Femur (tissue), 1 donor: ENCODE measurements at places on chromosomes 1 and 21.

GRCh38 chr1:54421101-54421504 is 14.9 kb upstream of the SSBP3 start:
- no peak for DNase-seq

DNA sequence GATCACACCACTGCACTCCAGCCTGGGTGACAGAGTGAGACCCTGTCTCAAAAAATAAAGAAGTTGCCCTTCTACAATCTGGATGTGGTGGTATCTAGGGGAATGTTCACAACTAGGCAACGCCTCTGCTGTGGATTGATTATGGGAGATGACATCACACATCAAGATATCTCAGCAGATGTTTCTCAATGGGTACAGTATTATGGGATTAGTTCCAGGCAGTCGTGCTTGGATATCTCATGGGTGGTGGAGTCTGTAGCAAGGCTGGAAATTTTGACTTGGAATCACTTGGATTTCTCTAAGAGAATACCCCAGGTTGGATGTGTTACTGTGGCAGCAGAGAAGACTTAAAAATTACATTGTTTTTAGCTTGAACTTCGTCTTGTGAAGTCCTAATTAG is 7.7 kb downstream of the IFNAR2 start:
- no peak for DNase-seq

DNA sequence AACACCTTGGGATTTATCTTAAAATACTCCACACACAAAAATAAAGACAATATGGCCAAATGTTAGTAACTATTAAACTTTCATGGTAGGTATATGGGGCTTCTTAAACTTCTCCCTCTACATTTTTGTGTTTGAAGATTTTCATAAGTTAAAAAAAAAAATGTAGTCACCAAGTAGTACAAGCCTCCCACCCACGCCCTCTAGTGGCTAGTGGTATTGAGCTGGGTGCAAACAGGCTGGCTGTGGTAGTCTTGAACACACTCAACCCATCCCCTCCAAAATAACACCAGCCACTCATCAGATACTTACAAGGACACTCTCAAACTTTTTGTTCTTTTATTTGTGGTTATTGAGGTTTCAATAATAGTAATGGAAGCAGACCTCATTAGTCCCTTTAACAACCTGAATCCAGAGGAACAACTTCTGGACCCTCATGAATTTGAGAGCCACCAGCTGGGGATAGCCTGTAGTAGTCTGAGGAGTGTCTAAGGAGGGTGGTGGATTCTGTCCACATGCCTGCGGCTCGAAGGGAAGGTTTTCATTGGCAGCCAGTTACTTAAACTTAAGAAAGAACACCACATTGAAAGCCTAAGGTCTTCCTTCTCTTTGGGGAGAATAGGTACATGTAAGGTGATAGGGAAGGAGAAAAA is 15.6 kb downstream of the RD3 start:
- peak; percentile 65 for DNase-seq

DNA sequence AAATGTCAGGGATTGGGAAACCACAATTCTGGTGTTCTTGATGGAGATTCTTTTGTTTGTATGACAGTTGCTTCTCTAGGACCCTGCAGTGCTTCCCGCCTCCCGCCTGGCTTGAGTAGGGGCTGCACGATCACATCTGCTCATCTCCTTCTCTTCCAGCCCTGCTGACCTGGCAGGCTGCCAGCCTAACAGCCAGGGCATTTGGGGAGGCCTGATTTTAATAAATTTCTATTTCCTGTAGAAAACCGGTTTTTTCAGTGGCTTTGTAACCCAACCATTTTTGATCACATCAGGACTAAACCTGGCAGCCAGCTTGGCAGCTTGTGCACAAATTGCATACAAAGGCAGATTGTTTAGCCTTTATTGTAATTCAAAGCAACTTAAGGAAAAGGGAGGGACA is 78.9 kb downstream of the UBE2U start:
- peak; percentile 53 for DNase-seq

- DNase-seq: no peak
These were observed 1433.1 kb downstream of the PLA2G4A start for GRCh38 chr1:188261849-188262248.

GRCh38 chr1:90671251-90671650 is 45.9 kb downstream of the BARHL2 start:
- DNase-seq: no peak

DNA sequence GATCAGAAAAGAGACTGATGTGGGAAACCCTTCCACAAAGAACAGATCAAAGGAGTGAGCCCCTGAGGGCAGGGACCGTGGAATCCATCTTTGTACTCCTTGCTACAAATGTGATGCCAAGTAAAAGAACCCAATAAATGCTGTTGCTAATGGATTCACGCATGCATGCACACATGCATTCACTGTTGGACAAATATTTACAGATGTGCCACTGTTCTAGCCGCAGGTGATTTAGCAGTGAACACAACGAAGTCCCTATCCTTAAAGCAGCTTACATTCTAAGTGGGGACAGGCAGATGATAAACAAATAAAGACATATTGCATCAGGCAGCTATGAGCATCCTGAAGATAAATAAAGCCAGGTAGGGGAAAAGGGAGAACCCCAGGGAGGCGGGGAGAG is 67.8 kb downstream of the ITPKB start:
- DNase-seq: no peak

DNA sequence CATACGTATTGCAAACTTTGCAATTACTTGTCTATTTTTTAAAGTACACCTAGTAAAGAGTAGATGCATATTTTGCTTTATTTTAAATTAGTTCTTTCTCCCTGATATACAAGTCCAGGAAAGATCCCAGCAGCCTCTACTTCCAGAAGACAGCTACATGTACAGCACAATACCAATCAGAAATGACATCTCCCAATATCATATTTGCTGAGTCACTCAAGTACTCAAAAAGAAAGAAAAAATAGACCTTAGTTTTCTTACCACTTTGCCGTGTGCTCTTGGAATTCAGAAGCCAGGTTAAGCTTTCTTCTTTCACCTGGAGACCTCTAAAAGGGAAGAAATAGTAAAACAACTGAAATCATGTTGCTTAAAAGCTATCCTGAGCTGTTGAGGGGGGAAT is 412.6 kb upstream of the RUNX1 start:
- DNase-seq: no peak

DNA sequence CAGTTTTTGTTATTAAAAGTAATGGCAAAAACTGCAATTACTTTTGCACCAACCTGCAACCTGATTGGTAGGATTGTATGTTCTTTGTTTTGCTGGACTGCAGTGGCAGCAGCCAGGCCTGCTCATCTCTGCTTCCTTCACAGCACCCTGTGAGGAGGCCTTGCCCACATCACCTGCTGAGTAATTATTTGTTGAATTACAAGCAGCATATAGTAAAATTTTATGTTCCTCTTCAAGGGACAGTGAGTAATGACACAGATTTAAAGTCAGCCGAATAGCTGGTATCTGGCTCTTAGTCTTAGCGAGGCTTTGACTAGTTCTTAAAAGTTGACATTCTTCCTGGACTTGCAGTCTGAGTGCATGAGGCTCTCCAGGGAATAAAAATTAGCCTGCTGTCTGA is 435.1 kb downstream of the PRDM2 start:
- no peak for DNase-seq

- peak; percentile 59 for DNase-seq
These were observed 271.3 kb upstream of the PRMT6 start for GRCh38 chr1:106785176-106785575.

- DNase-seq: no peak
These were observed 139.6 kb downstream of the BRINP2 start for GRCh38 chr1:177310326-177310725.

DNA sequence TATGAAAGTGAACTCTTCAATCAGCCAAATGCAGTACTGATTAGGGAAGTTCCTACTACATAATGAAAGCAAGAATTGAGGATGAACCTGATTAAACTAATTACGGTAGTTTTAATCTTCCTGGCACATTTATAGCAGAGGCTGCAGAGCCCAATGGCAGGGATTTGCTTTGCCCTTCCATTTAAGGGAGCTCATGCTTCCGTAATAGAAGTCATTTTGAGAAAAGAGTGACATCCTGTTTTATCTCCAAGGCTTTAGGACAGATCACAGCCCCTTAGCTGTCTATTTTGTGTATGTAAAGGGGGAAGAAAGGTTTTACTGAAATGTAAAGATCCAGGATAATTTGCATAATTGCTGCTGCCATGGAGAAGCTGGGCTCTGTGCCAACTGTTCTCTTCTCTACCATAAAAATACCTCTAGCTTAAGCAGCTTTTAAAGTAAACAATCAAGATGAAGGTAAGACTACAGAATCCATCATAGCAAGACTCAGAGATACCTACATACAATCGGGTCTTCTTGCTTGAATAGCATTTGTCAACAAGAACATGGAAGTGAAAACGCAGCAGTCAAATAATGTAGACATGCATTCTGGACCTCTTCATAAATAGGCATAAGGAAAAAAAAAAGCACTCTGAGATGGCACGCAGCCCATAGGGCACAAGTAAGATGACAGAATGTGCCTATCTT is 62.5 kb downstream of the ASH1L start:
- DNase-seq: no peak

DNA sequence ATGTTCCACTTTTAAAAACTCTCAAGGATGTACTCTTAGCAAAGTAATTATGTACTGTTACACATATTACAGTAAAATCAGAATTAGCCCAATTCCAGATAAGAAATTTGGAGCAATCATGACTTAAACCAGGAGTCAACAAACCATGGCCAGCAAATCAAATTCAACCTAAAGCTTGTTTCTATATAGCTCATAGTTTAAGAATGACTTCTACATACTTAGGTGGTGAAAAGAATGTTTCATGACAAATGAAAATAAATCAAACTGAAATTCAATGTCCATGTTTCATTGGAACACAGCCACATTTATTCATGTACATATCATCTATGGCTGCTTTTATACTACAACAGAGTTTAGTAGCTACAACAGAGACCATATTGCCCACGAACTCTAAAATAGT is 35.1 kb downstream of the FRRS1 start:
- DNase-seq: no peak

DNA sequence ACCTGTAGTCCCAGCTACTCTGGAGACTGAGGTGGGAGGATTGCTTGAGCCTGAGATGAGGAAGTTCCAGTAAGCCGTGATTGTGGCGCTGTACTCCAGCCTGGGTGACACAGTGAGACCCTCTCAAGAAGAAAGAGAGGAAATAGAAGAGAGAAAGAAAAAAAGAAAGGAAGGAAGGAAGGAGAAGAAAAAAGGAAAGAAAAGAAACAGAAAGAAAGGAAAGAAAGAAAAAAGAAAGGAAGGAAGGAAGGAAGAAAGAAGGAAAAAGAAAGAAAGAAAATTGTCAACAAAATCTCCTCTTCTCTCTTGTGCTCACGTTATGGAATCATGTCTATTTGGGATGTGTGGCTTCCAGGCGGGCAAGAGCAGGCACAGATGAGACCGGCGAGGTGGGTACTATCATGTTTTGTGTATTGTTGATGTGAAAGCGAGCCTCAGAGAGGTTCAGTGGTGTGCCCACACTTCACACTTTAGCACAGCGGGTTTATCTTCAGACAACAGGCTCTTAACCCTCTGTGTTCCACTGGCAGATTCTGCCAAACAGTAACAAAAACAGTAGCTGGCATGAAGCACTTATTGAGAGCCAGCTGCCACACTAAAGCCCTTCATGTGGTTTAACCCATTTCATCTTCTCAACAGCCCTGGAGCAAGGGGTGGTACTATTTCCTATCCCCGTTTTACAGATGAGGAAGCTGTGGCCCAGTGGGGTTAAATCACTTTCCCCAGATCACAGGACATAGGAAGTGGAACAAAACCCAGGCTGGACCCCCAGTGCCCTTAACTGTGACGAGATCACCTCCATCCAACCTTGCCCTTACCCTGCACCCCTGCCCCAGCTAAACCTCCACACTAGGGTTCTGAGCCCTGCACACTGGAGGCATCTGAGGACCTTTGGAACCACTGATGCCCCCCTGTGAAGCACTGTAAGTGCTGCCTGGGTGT is 94.7 kb upstream of the TARDBP start:
- DNase-seq: no peak

- DNase-seq: no peak
These were observed 63.2 kb upstream of the USP24 start for GRCh38 chr1:55278378-55278777.

DNA sequence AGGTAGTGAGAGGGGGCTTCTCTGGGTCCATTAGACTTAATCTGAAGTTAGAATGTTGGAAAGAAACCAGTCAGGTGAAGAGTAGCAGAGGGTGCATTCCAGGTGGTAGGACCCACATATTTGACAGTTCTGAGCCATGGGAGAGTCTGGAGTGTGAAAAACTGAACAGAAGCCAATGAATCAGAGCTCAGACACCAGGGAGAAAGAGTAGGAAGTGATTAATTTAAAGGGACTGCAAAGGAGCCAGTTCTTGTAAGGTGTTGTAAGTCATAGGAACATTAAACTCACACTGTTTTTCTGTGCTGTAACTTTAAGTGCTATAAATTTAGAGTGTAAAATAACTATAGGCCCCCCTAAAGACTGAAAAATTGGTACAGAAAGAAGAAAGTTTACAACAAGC is 5.9 kb upstream of the DHX9 start:
- no peak for DNase-seq

- DNase-seq: no peak
These were observed 203.4 kb downstream of the HS2ST1 start for GRCh38 chr1:87117761-87118368.

GRCh38 chr1:110872745-110873720 is at the start of gene CD53:
Gene CD53 (plus strand): TSS chr1:110873148. CDS start chr1:110891409, 18,261 bp downstream.
- peak; percentile 18 for DNase-seq
